GM19239 (cell line): ENCODE measurements at places on chromosomes 5 and 9.

DNA sequence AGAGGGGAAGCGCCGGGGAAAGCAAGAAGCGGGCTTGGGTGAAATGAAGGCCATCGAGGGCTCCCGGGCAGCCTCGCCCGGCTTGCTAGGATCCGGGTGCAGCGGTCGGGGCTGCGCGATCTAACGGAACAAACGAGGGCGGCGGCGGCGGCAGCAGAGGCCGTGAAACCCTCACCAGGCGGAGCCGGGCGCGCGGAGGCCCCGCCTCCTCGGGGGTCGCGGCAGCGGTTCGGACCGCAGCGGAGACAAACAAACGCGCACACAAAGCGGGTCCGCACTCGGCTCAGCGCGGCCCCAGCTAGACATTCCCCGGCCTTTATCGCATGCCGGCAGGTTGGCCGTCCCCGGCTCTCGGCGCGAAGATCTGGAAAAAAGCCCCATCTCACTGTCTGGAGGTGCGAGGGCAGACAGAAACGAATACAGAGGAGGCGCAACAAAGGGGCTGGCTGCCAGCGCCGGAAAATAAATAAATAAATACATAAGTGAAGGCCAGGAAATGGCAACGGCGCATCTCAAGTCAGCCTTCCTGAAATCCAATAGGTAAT, 10.5 kb upstream of the TRIM36 start:
- peak; percentile 17 for DNase-seq

DNA sequence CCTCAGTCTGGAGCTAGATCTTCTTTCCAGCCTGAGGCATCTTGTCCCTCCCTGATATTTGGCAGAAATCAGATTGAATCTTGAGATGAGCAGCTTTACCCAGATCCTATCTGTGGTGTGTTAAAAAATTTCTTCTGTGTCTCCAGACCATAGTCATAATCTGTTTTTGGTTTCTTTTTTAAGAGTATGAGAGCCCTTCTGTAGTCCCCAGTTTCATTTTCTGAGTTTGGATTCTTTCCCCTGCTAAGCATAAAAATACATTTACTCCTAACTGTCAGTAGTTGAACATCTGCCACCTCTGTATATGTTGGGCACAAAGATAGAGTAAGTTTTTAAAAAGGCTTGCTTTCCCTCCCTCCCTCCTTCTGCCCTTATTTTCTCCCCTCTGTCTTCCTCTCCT, 137.7 kb downstream of the CNTLN start:
- DNase-seq, result no peak

- no peak for DNase-seq
Measured at GRCh38 chr5:98333921-98334320, 439.5 kb upstream of the RGMB start.

DNA sequence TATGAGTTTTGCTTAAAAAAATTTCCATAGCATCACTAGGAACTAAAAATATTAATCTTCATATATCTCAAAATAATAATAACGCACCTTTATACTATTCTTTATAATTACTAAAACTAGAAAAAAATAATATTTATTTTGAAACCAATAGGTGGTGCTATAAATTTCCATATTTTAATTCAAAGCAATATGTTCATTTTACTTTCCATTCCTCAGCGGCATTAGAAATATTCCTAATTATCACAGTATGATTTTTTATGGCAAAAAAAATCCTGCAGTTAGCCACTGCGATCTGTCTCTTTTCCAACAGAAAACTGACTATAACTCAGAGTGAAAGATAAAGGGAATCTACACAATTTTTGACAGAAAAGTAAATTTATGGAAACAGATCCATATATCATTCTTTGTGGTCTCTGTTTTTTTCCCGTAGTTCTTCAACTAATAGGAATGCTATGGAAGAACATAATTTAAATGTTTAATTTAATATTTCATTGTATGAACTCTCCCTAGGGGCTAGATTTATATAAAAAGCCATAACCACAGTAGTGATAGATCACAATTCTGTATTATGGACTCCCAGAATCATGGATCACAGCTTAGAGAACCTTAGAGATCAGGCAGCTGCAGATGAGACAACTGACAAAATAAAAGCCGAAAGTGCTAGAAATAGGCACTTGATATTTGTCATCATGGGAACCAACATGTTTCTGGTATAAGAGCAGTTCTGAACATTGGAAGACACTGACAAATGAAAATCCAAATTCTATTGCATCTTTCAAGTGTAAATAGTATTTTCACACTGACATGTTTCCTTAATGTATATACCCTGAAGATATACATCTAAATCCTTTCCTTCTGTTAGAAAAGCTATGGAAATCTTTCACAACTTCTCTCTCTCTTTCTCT, 167.7 kb upstream of the MPDZ start:
- DNase-seq, result no peak

DNA sequence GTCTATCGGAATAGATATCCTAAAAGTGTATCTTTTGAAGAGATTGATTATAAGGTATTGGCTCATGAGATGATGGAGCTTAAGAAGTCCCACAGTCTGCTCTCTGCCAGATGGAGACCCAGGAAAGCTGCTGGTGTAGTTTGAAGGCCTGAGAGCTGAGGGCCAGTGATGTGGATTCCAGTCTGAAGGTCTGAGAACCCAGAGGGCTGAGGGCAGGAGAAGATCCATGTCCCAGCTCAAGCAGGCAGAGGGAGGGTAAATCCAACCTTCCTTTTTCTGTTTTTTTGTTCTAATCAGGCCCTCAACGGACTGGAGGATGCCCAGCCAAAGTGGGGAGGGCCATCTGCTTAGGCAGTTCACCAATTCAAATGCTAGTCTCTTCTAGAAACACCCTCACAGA, 11.0 kb upstream of the ABL1 start:
- no peak for DNase-seq
